ENCODE measurements at places on chromosomes 16 and 17.

GRCh38 chr16:69852815-69853214, 90.7 kb downstream of the WWP2 start:
- DNase-seq = no peak

DNA sequence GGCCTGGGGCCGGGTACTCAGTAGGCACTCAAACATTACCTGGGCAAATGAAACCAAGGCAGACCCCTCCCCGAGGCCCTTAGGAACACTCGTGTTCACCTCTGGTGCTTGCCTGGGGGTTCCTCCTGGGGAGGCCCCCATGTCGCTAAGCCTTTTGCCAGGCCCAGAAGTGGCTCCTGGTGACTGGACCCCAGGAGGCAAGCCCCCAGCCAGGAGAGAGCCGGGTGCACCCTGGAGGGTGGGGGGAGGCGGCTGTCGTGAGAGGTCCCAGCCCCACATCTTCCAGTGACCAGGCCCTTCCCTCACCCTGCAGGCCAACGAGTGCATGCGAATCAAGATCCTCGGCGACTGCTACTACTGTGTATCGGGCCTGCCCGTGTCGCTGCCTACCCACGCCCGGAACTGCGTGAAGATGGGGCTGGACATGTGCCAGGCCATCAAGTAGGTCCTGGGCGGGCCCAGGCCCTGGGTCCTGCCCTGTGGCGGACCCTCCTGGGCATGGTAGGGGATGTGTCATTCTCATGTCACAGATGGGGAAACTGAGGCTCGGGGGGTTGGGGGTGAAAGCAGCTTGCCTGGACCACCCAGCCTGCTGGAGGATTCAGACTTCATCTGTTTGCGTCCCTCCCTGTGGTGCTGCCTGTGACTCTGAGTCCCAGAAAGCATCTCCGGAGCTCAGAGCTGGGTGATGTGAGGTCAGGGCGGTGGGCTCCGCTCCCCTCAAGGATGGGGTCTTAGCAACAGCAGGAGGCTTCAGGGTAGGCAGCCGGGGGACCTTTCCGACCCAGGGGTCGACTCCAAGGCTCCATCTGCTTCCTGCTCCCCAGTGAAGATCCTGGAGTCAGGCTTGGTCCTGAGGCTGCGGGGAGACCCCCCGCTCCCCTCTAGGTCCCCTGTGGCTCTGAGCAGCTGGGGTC, 32.5 kb downstream of the ADCY7 start:
- DNase-seq = no peak

- DNase-seq = no peak
Observed at GRCh38 chr16:280991-281659, 734 bp downstream of the ARHGDIG start.

DNA sequence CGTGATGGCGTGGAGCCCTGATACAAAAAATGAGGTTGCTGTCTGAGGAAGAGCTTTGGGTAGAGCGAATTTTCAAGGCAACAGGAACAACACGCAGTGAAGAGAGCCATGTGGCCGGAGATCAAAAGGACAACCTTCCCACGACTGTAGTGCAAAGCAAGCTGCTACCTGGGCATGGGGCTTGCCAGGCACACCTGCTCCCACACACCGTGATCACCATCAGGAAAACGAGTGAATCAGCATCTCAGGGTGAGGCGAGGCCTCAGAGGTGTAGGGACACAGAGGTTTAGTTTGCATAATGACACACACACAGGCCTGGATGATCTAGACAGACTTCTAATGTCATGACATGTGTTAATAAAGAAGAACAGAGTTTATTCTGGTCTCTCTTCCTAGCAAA, 65.7 kb downstream of the PARN start:
- DNase-seq = no peak

- no peak for DNase-seq
Observed at GRCh38 chr17:49779739-49780231, 8.7 kb upstream of the KAT7 start.

DNA sequence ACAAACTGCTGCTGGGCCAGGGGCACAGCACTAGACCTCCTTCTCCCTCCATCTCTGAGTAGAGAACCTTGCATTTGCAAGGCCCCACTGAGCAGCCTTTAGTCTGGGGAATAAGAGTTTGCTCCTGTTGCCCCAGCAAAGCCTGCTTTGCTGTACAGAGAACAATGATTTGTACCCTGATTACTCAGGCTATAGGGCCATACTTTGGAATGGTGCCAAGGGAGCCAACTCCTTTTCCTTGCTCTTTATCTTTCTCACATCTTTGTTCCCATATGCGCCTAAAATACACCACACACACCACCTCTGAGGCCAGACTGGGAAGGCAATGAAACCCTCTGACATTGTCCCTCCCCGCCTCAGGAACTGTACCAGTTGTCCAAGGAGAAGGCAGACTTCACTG, 21.2 kb downstream of the LIG3 start:
- no peak for DNase-seq
